ENCODE measurements at places on chromosomes 12 and 14.

- no peak for DNase-seq
Measured at GRCh38 chr14:65260786-65261185, 151.7 kb upstream of the FUT8 start.

- DNase-seq, result no peak
Measured at GRCh38 chr12:55041345-55042055, 21.7 kb downstream of the NEUROD4 start.

DNA sequence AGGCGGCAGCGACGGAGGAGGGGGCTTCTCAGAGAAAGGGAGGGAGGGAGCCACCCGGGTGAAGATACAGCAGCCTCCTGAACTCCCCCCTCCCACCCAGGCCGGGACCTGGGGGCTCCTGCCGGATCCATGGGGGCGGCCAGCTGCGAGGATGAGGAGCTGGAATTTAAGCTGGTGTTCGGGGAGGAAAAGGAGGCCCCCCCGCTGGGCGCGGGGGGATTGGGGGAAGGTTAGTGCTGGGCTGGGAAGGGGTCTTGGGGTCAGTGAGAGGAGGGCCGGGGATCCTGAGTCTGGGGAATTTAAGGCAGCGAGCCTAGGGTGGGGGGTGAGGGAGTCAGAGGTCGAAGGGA lies 203 bp downstream of the NFATC4 start:
- no peak for DNase-seq

- no peak for DNase-seq
Measured at GRCh38 chr12:67148265-67148664, 120.9 kb upstream of the CAND1 start.

DNA sequence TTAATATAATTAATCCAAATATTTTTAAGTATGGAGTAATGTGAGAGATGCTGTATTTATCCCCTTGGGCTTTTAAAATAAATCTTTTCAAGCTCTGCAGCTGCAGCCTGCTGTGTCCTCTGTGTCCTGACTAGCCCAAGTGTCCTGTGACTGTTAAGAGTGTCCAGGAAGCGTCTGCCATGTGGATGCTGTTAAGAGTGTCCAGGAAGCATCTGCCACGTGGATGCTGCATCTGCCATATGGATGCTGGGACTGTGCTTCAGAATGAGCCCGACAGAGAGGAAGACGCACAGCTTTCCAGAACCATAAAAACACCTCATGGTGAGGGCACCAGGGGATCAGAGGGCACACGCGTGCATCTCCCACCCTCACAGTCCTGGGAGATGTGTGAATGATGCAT lies 307.2 kb downstream of the ADGRD1 start:
- DNase-seq, result no peak

- no peak for DNase-seq
Measured at GRCh38 chr12:7503686-7504415, at the start of gene CD163. TSS of gene CD163 (minus strand) at chr12:7503777. CDS start at chr12:7503690, 87 bp downstream.

- no peak for DNase-seq
Measured at GRCh38 chr12:131824450-131824849, 3.7 kb upstream of the MMP17 start.

DNA sequence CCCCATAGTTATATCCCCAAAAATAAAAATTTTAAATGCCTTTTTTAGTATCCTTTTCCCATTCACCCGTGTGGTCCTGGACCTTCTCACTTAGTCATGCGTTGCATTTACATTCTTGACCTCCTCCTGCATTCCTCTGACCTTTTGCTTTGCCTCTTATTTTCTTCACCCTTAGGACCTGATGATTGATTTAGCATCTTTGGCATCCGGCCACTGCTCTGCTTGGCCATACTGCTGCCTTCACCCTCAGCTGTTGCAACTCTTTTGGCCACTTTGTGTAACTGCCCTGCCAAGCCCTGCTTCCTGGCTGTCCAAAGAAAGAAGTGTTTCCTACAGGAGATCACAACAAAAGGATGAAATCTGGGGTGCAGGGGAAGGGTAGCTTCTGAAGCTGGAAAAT lies 48.8 kb upstream of the SLC38A4 start:
- DNase-seq, result no peak

All from activated CD4-positive, alpha-beta T cell treated with anti-CD3 and anti-CD28 coated beads for 24 hours (primary cell).